Activated naive CD8-positive, alpha-beta T cell treated with anti-CD3 and anti-CD28 coated beads, Interleukin-2, amount 10 ng/mL, durations not matched to agents 7 days and 5 days (primary cell): ENCODE measurements at places on chromosomes 12 and 14. TPM values are rescaled to one million over a fixed set of nuclear protein-coding genes. Genes with fewer than 3 reads are reported as not detected.

Gene CLEC4A
- 0.83 TPM for total RNA-seq

DNA sequence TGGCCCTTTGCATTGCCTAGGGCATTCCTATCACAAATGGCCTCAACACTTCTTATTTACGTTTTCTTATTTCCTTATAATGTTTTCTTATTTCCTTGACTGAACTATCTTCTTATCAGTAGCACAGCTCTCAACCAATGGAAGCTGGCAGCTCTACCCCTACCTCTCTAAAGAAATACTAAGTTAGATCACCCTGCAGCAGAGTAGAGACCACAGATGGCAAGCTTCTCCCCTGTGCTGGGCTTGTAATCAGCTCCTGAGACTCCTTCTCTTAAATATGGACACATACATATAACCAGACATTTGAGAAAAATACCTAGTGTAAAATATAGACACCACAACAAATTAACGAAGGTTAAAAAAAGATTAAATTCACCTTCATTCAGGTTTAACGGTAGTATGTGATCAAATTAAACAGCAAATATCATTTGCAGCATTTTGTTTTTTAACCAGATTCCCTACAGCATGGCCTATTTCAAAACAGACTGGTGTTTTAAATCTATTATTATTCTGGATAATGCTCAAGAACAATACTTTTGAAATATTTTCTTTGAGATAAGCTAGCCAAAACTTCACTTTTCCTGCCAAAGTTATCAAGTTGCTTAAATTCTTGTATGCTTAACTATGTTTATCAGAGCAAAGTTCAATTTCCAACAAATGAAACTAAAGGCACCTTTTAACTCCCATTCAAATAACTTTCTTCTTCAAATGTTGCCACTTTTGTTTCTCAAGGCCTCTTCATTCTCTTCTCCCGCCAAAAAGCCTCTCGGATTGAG lies 54.3 kb downstream of the SLC41A2 start:
- DNase-seq = no peak
- H3K4me1 ChIP-seq = no peaks in the 10 kb centered on the region
- no peak overlapping the region for H3K4me3 ChIP-seq

DNA sequence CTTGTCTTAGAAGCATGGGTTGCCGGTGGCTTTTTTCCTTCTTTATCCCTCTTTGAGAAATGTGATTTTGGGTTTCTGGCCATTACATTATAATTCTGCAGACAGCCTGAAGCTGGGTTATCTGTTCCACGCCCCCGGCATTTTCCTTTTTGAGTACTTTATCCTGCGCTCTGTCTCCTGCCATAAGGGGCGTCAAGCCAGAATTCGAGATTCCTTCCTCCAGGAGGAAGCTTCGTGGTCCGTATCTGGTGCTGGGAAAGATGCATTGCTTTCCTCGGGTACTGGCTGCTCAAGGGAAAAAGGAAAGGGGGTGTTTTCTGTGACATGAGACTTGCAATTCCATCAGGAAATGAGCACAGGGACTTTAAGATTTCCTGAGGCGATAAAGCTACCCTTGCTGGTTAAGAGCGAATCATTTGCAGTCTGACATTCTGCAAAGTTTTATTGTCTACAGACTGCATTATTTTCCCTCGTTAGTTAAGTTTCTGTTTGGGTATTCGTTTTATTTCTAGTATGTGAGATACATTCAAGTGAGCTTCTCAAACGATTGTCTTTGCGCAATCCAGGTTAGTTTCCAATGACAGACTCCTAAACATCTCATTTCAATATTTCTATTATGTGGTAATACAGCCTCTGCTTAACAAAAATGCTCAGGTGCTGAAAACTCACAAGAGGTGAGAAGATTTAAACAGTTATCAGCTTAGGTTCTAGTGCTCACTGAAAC lies 694 bp downstream of the AKAP5 start:
- peaks cover 29% of the 10 kb centered on the region for H3K4me1 ChIP-seq
- peaks cover 2% of the 10 kb centered on the region for H3K27me3 ChIP-seq
- DNase-seq = no peak
- peak overlapping the region; percentile 82 for H3K4me3 ChIP-seq

DNA sequence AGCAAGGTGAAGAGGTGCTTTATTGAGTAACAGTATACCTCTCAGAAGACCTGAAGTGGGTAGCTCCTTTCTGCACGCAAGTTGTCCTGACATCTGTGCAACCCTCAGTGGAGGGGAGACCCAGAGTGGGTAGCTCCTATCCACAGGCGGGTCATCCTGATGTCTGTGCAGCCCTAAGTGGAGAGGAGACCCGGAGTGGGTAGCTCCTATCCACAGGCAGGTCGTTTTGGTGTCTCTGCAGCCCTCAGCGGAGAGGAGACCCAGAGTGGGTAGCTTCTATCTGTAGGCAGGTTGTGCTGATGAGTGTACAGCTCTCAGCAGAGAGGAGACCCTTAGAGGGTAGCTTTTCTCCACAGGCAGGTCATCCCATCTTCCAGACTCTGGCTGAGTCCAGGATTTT lies 45.1 kb upstream of the PRPF39 start:
- no peaks in the 10 kb centered on the region for H3K4me1 ChIP-seq
- no peak for DNase-seq
- peaks cover 40% of the 10 kb centered on the region for H3K36me3 ChIP-seq
- H3K4me3 ChIP-seq = no peak overlapping the region

GRCh38 chr14:92108345-92109254 lies 2.2 kb upstream of the ATXN3 start:
- H3K27me3 ChIP-seq = no peaks in the 10 kb centered on the region
- H3K27ac ChIP-seq = peak overlapping the region; percentile 86
- no peaks in the 10 kb centered on the region for H3K36me3 ChIP-seq
- DNase-seq = no peak

DNA sequence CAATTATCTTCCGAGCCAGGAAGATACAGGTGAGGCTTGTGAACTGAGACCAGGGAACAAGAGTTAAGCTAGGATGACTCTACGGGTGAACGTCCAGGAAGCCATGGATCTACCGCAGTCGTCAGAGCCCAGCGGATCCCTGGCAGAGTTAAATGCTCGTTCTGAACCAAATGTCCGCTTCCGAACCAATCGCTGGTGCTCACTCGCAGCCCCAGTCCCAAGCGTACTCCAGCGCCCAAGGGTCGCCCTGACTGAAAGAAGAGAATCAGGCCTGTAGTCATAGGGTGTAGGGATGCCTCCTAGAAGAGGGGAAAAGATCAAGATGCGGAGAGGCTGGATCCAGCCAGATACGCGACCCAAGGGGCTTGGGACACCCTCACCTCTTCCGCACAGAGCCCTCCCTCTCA lies 283 bp downstream of the VIPAS39 start:
- no peak for DNase-seq
- H3K27me3 ChIP-seq = no peaks in the 10 kb centered on the region
- H3K27ac ChIP-seq = peak overlapping the region; percentile 100
- peak overlapping the region; percentile 100 for H3K4me3 ChIP-seq

Gene OTUB2
- total RNA-seq = 0.60 TPM

DNA sequence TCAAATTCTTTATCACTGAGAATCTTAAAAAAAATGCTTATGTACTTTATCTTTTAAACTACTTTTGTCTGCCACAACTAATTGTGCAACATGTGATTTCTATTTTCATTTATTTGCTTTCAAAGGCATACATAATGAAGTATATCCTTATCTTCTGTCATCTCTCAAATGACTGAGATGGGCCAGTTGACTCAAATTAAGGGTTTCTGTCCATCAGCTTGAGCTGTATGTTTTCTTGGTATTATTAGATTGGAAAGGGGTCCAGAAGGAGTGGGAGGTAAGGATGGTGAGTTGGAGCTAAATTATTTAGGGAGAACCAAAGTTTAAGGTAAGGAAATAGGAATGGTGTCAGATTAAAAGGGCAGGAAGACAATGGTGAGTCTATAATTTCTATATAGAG lies 408.4 kb upstream of the SEL1L start:
- no peak for DNase-seq
- no peak overlapping the region for H3K4me3 ChIP-seq
- no peak overlapping the region for H3K27ac ChIP-seq
- H3K36me3 ChIP-seq = no peaks in the 10 kb centered on the region

Gene STXBP6
- not detected for total RNA-seq

GRCh38 chr12:78916845-78917480 lies 52.4 kb downstream of the SYT1 start:
- H3K36me3 ChIP-seq = no peaks in the 10 kb centered on the region
- no peak overlapping the region for H3K4me3 ChIP-seq
- H3K27ac ChIP-seq = no peak overlapping the region

Gene AVPR1A
- not detected for total RNA-seq

DNA sequence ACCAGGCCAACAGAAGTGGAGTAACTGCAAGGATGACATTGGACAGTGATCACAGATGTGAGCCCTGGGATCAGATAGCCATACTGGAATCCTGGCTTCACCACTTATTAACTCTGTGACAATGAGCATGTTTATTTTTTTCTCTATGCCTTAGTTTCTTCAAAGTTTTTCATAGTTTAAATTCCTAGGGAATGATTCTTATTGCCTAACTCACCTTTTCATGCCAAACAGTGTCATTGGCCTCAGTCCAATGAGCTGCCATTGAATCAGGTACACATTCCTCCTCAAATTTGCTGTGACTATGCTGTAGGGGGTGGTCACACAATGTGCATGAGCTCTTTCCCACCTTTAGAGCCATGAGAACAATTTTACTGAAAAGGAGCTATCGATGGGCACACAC lies 342.3 kb downstream of the SYT1 start:
- H3K4me1 ChIP-seq = no peaks in the 10 kb centered on the region
- H3K27ac ChIP-seq = no peak overlapping the region
- H3K36me3 ChIP-seq = no peaks in the 10 kb centered on the region
- no peak overlapping the region for H3K4me3 ChIP-seq
- H3K27me3 ChIP-seq = no peaks in the 10 kb centered on the region
- no peak for DNase-seq

- H3K36me3 ChIP-seq = no peaks in the 10 kb centered on the region
- DNase-seq = no peak
- H3K27me3 ChIP-seq = no peaks in the 10 kb centered on the region
- no peak overlapping the region for H3K4me3 ChIP-seq
- no peak overlapping the region for H3K27ac ChIP-seq
Observed at GRCh38 chr14:22381408-22381760, 207.6 kb downstream of the DAD1 start.

Gene CLSTN3
- 99.3 TPM for total RNA-seq

Gene GALNT4
- total RNA-seq = 15.6 TPM

Gene NOPCHAP1
- 11.8 TPM for total RNA-seq

Gene RIPK3
- total RNA-seq = 43.7 TPM

DNA sequence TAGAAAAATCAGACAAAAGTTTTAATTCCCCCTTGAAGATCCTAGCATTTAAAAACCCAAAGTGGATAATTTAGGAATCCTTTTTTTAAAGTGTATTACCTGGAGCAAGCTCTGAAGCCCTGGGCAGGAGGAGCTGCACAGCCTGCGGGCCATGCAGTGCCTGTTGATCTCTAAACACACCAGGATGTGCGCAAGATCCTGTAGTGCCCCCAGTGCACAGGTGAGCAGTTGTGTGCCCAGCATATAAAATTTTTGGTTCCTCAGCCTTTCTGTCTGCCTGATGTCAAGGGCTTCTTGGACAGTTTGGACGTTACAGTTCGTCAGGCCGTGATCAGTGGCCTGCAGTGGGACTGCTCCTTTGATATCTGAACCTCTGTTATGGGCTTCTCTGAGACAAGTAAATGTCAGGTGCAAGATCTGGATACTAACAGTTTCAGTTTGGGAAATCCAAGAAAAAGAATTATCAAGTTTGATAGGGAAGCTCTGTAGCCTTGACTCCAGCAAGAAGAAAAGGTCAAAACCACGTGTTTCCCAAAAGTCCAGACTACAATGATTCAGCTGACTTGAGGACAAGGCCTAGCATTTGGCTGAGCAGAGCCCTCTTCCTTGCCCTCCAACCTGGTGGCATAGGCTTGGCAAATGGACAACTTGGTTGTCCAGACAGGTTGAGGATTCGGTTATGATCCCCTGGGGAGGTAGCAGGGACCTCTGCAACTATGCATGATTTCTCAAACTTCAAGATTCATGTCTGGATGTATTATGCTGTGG lies 1.0 kb downstream of the ATXN7L3B start:
- H3K27ac ChIP-seq = peak overlapping the region; percentile 95
- peak overlapping the region; percentile 92 for H3K4me3 ChIP-seq
- H3K27me3 ChIP-seq = no peaks in the 10 kb centered on the region
- DNase-seq = peak; percentile 44
- peaks cover 34% of the 10 kb centered on the region for H3K4me1 ChIP-seq
